HFFc6 (cell line): ENCODE measurements at places on chromosomes 16 and 17. TPM values are rescaled to one million over a fixed set of nuclear protein-coding genes. Genes with fewer than 3 reads are reported as not detected.
A peak's percentile ranks its signal among the peaks of the same experiment; 100 is the strongest.

GRCh38 chr17:412211-413015 is 59.8 kb upstream of the RPH3AL start:
- DNase-seq: peak; percentile 60

The KRTAP17-1 gene
- total RNA-seq: not detected in 3 replicates

The OTOA gene
- not detected in 3 replicates for total RNA-seq

The KIF2B gene
- total RNA-seq: not detected in 3 replicates

The RAB40B gene
- total RNA-seq: 8.0 to 11.8 TPM (median 9.7 TPM) in 3 replicates
